IPS-NIHi11 (cell line): ENCODE measurements at places on chromosomes 5 and 9.

GRCh38 chr9:134182554-134183085, 18.3 kb upstream of the RNU6ATAC start:
- DNase-seq = no peak

- no peak for DNase-seq
These were observed 305.4 kb upstream of the NUDT12 start for GRCh38 chr5:103867857-103868598.

DNA sequence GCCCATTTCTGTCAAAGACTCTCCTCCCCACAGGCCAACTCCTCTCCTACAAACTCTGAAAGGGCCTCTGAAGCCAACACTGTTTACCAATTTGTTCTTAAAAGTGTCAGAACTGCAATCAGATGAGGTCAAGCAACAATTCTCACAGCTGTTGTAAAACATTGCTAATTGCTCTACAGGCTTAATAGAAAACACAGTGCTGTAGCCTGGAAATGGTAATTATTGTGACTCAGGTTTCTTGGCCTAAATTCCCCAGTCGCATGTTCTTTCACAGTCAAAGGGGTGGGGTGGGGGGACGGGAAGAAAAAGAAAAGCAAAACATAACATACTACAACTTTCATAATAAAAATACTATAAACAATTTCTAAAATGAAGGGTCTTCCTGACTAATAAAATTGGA, 343.2 kb downstream of the DMAC1 start:
- DNase-seq = no peak

DNA sequence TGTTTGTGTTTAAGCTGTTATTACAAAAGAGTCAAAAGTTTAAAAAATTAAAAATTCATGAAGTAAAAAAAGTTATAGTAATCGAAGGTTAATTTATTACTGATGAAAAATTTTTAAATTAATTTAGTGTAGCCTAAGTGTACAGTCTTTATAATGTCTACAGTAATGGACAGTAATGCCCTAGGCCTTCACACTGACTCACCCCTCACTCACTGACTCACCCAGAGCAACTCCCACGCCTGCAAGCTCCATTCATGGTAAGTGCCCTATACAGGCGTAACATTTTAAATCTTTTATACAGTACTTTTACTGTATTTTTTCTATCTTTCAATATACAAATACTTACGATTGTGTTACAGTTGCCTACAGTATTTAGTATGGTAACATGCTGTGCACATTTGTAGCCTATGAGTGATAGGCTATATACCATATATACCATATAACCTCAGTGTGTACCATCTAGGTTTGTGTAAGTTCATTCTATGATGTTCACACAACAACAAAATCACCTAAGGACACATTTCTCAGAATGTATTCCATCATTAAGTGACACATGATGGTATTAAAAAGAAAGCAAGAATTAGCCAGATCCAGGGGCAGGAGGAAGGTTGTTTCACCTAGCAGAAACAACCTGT, 40.1 kb downstream of the DCAF10 start:
- DNase-seq = no peak

- no peak for DNase-seq
These were observed 151.4 kb upstream of the RETREG1 start for GRCh38 chr5:16768184-16768583.

GRCh38 chr5:77925503-77925902, 149.4 kb upstream of the TBCA start:
- DNase-seq = no peak

DNA sequence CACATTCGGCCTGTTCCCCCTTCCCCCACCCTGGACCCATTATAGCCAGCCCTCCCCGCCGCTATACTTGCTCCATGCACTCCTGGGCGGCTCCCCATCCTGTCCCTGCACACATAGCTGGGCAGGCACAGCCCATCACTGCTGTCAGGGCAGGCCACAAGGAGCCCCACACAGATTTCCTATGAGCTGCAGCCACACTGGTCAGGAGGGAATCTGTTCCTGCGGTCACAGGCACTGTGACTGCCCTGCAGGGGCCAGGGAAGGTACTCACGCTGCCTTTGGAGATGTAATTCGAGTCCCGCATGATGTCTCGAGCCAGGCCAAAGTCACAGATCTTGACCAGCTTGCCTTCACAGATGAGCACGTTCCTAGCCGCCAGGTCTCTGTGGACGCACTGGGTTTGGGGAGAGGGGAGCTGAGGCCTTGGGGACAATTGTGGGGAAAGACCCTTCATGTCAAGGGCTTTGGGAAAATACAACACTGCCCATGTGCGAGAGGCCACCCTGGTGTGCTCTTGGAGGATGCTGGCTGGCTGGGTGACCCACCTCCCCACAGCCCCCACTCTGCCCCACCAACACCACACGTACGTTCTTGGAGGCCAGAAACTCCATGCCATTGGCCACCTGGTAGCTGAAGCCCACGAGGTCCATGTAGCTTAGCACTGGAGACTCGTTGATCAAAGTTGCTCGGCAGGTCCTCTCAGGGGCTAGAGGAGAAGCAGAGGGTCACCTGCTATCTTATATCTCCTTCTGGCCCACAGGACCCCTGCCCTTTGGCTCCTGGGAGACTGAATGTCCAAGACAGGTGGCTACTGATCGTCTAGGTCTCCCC, 34.5 kb upstream of the CSF1R start:
- no peak for DNase-seq

- no peak for DNase-seq
These were observed 12.7 kb downstream of the CCDC180 start for GRCh38 chr9:97320080-97320642.

GRCh38 chr9:132896264-132896663, 17.6 kb downstream of the SPACA9 start:
- no peak for DNase-seq
